Midbrain (tissue), 1 donor: ENCODE measurements at places on chromosomes 5 and 9.

GRCh38 chr5:4804691-4805360, 335.3 kb upstream of the ADAMTS16 start:
- DNase-seq = no peak

- no peak for DNase-seq
Measured at GRCh38 chr5:34582371-34582770, 73.8 kb upstream of the RAI14 start.

GRCh38 chr5:143402553-143403333, 743 bp downstream of the NR3C1 start:
- peak; percentile 78 for DNase-seq

DNA sequence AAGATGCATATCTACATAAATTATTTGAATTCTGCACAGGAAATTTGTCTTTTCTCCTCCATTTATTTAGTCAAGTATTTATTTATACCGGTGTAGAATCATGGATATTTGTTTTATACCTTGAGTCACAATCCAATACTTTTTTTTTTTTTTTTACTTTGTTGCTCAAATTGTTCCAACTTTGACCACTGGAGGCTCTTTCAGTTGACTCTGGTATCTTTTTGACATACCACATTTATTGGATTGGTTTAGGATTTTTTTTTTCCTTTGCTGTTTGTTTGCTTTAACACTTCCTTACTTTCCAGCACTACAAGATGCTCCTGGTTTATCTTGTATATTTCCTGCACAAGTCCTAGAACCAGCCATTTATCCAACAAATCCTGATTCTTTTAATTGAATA, 543.1 kb upstream of the RIOK2 start:
- no peak for DNase-seq

- no peak for DNase-seq
Measured at GRCh38 chr5:56360816-56361215, 127.7 kb upstream of the ANKRD55 start.

GRCh38 chr5:73282923-73283322, 109.9 kb downstream of the TMEM174 start:
- no peak for DNase-seq

DNA sequence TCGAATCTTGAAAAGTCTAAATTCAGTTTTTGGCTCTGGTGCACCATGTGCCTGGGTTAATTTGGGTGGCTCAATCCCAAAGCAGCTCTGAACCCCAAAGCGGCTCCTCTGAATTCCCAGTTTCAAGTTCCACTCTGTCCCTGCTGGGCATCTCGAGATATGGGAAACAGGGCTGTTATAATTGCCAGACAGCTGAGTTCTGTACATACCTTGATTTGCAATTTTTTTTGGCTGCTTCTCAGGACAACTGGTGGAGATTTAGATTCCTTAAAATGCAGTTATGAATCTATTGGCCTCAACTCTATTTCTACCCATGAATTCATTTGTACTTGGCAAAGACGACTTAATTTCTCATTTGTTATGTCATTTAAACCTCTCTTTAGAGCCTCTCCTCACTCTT, 808.5 kb downstream of the TLE4 start:
- no peak for DNase-seq
